ENCODE measurements at places on chromosomes 12 and 14.

DNA sequence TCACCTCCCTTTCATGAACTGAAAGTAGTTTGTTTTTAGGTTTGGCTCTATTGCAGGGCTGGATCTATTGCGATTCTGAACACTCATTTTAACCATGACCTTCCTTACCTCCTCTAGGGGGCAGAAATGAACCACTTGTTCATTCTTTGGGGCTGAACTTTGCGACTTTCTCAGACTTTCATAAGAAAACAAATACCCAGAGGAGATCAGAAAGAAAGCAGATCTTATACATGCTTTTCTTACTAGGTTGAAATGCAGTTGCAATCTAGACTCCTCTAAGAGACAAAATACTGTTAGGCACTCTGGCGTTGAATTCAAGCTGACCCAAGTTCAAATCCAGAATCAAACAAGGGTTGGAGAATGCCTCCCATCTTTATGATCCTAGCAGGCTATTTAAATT is 32.6 kb upstream of the PLEKHG3 start:
- DNase-seq: peak; percentile 31

GRCh38 chr12:102992720-102993119 is 35.2 kb downstream of the ASCL1 start:
- no peak for DNase-seq

DNA sequence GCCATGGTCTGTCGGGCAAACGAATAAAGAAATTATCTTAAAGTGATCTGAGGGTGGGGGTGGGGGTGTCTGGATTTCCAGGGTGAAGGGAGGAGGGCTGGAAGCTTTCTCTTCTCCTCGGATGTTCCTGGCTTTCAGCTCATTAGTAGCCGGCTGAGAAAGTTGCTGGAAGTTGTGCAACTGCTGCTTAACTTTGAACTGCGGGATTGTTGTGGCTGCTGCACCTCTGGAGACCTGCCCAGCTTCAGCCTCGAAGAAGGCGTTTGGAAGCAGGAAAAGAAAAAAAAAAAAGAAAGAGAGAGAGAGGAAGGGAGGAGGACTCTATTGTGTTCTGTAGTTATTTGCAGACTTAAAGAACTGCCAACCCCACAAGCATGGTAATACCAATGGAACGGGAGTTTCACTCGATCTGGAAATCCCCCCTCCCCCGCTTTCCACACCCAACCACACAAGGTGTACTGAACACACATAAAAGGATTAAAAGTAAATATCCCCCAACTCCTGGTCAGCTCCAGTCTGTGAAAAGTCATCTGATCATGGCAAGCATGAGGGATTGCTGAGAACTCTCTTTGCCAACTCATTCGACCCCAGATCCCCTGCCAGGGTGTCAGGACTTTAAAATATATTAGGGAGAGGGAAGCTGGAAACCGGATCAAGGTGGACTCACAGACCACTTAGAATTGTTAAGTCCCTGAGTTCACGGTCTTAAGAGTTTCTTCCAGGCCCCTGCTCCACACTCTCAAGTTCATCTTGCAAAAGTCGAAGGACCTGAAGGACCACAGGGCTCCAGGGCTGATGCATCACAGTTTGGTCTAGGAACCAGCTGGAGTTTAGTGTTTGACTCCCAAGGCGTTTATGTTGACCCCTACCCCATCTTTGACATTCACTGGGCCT is at the start of gene RASSF9:
Gene RASSF9 (minus strand): TSS at position 213 of the 894 bp plus-strand sequence. CDS start 208 bp downstream, at position 5.
- no peak for DNase-seq

DNA sequence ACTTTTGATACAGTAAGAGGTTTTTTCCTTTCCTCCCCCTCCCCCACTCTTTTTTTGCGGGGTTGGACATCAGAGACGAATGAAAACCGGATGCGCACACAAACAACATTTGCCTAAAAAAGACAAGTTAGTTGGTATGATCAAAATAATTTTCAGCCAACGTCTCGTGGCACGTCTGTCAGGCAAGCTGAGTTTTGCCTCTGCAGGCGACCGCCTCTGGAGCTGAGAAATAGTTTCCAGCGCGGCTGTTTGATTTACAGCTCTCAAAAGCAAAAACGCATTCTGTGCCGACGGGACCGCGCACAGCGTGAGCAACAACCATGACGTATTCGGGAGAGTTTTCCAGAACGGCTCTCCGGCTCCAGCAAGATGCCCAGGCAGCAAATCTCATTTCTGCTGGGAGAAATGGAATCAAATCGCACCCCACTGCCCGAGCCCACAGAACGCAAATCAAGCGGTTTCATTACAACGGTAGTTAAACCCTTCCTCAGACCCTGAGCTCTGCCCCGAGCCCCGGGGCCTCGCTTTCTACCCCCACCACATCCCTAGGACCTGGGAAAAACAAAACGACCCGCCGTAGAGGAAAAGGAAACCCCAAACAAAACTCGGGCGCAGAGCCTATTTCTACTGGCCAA is 14.2 kb upstream of the CALM1 start:
- no peak for DNase-seq

All from D721Med (cell line).